ENCODE measurements at places on chromosomes 13 and 19.

DNA sequence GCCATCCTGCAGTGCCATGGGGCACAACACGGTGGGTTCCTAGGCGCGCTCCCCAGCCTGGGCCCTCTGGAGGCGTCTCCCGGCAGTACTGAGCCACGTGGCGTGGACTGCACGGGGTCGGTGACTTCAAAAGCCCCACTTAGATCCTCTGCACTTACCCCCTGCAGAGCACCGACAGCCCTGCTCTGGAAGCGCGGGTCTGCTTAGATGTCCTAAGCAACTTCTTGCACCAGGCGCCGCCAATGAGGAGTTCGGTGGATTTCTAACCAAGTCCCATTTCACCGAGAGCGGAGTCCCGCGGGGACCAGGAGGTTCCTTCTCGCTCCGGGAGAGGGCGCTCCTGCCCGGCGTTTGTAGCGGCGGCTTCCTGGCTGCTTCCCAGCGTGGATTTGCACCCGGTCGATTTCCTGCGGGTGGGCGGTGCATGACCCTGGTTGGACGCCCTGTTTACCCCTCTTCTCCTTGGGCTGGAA lies 25.2 kb upstream of the ZNF845 start:
- DNase-seq: no peak

DNA sequence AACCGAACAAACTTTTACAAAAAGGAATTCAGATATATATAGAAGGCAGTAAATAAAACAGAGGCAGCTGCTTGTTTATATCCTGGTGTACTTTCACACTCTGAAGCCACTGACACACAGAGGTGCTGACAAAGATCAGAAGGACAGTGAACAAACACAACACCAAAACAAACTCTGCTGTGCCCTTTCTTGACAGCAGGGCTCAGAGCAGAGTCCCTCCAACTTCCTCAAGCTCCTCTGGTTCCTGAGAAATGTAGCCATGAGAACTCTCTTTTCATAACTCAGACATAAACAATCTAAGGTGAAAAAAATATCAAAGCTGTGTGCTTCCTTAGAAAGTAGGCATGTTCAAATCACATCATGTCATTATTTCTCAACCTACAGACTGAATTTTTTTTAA lies 1052.8 kb upstream of the SPRY2 start:
- no peak for DNase-seq

GRCh38 chr19:41261474-41262190 lies 2.5 kb upstream of the HNRNPUL1 start:
- DNase-seq: no peak

DNA sequence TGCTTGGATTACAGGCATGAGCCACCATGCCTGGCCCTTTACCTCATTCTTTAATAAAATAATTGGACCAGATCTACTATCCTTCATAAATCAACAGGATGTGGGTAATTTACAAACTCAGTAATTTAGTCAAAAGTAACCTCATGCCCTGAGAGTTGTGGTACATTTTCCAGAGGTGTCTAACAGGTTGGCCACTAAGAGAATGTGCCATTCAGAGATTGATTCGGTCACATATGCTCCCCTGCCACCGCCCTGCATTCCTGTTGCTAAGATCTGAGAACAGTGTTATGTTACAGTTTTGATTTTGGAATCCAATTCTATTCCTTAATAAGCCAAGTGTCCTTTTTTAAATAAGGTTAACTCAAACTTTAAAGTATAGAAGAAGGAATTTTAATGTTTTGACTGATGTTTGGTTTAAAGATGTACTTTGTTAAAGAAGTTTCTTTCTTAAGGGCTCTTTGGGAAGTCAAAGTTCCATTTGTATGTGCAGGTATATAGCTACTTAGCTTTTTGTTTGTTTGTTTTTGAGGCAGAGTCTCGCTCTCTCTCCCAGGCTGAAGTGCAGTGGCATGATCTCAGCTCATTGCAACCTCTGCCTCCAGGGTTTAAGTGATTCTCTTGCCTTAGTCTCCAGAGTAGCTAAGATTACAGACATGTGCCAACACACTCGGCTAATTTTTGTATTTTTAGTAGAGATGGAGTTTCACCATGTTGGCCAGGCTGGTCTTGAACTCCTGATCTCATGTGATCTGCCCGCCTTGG lies 29.2 kb downstream of the PHF11 start:
- peak; percentile 23 for DNase-seq

GRCh38 chr19:5030136-5030820 lies 61.4 kb downstream of the KDM4B start:
- DNase-seq: no peak

GRCh38 chr13:71240911-71241310 lies 626.1 kb downstream of the DACH1 start:
- DNase-seq: no peak

DNA sequence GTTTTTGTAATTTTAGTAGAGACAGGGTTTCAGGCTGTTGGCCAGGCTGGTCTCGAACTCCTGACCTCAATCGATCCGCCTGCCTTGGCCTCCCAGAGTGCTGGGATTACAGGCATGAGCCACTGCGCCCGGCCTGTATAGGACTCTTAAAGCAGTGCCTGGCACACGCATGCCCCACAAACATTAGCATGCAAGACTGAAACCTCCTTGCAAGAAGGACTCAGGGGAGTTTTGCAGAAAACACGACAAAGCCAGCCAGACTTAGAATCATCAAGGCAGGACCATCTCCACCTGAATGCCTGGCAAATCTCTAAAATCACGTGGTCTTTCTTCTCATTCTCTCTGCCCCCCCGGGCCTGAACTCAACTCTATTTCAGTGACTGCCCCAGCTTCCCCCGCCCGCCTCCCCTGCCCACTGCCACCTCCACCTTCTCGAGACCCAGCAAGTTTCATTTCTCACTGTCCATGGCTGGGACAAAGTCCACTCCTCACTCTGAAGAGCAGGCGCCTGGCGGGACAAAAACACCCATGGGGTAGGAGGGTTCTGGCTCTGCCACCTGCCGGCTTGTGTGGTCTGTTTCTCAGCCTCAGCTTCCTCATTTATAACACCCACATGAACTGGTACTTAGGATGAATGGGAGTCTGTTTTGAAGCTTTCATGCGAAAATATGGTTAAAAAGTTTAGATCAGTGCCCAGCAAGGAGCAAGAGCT lies 2.4 kb downstream of the TICAM1 start:
- DNase-seq: no peak

GRCh38 chr13:37348916-37349643 lies 243.6 kb upstream of the CSNK1A1L start:
- DNase-seq: no peak

- DNase-seq: peak; percentile 5
Measured at GRCh38 chr13:74090397-74090796, 43.8 kb downstream of the KLF12 start.

DNA sequence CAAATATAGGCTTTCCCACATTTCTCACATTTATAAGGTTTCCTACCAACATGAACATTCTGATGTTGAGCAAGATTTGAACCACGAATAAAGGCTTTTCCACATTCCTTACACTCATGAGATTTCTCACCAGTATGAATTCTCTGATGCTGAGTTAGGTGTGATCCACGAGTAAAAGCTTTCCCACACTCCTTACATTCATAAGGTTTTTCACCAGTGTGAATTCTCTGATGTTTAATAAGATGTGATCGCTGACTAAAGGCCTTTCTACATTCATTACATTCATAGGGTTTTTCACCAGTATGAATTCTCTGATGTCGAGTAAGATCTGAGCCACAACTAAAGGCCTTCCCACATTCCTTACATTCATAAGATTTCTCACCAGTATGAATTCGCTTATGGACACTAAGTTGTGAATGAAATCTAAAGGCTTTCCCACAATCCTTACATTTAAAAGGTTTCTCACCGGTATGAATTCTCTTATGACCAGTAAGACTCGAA lies 19.0 kb downstream of the ZNF790 start:
- DNase-seq: no peak
